PC-3 (cell line): ENCODE measurements at places on chromosomes 1 and 21. TPM values are rescaled to one million over a fixed set of nuclear protein-coding genes. Genes with fewer than 3 reads are reported as not detected.

SLC5A9 gene
- not detected in 2 replicates for total RNA-seq

LIX1L gene
- total RNA-seq, result 12.5 and 13.6 TPM in 2 replicates

OPRD1 gene
- total RNA-seq, result not detected in 2 replicates

AHCTF1 gene
- total RNA-seq, result 38.0 and 52.3 TPM in 2 replicates

VWA1 gene
- 59.1 and 74.5 TPM in 2 replicates for total RNA-seq

COL8A2 gene
- total RNA-seq, result 0.26 and 0.58 TPM in 2 replicates

CLIC4 gene
- total RNA-seq, result 51.4 and 57.6 TPM in 2 replicates

PTPRF gene
- 67.4 and 100 TPM in 2 replicates for total RNA-seq

LHX8 gene
- not detected in 2 replicates for total RNA-seq

KCNE1 gene
- 0.58 and 0.69 TPM in 2 replicates for total RNA-seq

FLG2 gene
- total RNA-seq, result not detected in 2 replicates

APCS gene
- not detected in 2 replicates for total RNA-seq

CHI3L2 gene
- total RNA-seq, result 0.55 TPM in 1 of 2 replicates, not detected in the other

OR2AK2 gene
- total RNA-seq, result 0.11 TPM in 1 of 2 replicates, not detected in the other

LCE1D gene
- not detected in 2 replicates for total RNA-seq

TFF2 gene
- total RNA-seq, result 21.1 and 22.9 TPM in 2 replicates

DNA sequence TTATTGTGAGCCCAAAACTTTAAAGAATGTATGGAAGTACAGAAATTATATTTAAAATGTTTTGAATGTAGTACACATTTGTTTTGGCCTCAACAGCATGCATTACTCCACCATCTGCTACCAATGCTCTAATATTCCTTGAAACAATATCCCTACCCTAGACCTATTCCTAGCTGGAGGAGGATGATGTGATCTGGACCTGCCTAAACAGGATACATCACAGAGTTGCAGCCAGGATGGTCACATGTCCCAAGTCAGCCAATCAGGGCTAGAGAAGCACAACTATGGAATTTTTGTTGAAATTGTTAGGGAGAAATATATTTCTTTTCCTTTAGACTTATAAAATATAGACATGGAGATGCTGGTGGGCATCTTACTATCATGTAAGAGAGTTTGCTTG is 623.3 kb upstream of the NR5A2 start:
- no peak for DNase-seq

DNA sequence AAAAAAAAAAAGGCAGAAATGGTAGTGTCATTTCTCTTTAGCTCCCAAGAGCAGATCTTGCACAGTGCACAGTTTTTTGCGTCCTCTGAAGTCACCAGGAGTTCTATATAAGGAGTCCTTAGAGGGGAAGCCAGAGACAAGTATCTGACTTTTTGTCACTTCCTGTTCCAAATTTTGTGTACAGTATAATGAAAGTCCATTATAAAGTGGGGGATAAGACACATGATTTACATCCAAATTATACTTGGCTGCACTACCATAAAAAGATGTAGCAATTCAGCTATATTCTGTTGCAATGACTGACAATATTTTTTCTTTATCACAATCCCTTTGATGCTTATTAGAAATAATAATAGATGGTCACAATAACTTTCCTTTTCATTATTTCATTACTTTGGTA is 1276.9 kb upstream of the ADGRL2 start:
- DNase-seq, result no peak

GRCh38 chr1:164636757-164637156 is 77.8 kb downstream of the PBX1 start:
- DNase-seq, result no peak

DNA sequence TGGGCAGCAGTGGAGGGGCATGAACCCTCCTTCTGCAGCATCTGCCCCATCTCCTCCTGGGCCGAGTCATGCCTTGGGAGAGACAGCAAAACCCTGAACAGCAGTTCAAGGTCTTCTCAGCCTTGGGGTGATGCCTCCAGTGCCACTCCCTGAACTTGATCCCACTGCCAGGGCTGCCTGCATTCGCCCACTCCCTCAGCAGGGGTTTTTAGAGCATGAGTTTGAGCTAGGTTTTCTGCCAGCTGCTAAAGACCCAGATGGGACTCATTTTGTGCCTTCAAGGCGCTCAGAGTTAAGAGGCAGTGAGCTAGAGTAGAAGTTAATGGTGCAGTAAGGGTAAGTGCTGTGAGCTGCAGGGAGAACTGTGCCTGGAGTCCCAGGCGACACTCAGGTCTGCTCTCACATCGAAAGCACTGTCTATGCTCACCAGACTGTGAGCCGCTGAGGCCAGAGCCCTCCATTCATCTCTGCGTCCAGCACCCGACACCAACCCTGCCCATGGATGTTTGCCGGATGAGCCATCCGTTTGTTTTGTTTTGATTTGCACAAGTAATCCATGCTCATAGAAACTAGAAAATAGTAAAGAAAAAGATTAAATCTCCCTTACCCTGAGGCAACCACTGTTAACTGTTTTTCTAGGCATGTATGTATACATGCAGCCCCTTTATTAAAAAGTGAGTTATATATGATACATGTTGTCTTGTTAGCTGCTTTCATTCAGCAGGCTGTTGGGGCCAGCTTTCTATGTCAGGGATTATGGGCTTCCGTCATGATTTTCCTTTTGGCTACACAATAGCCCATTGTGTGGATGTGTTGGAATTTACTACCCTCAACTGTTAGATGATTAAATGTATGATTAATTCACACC is 67.8 kb downstream of the VPS26C start:
- peak; percentile 91 for DNase-seq

DNA sequence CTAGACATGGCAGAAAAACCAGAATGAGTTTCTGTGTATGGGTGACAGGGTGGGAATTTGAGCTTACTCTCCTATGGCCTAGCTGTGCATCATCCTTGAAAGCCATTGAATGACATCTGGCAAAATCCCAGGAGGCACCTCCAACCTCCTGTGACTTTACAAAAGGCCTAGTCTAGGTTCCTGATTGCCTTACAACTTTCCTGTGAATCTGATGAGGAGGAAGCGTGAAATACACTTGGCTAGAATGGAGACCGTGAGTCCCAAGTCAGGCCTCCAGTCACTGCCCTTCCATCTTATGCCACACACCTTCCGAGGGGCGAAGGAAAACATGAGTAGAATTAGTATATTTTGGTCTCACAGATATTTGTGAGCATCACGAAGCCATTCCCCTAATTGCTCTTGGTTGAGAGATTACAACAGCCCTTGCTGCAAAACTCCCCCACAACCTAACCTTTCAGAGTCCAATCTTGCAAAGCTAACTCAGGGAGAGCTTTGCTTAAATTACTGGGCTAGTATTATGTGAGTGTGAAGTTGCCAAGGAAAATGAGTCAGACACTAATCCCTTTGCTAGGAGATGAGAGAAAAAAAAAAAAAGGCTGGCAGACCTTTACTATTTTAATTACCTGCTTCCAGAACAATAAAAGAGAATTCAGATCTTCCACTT is 36.3 kb upstream of the PAXBP1 start:
- DNase-seq, result peak; percentile 25

DNA sequence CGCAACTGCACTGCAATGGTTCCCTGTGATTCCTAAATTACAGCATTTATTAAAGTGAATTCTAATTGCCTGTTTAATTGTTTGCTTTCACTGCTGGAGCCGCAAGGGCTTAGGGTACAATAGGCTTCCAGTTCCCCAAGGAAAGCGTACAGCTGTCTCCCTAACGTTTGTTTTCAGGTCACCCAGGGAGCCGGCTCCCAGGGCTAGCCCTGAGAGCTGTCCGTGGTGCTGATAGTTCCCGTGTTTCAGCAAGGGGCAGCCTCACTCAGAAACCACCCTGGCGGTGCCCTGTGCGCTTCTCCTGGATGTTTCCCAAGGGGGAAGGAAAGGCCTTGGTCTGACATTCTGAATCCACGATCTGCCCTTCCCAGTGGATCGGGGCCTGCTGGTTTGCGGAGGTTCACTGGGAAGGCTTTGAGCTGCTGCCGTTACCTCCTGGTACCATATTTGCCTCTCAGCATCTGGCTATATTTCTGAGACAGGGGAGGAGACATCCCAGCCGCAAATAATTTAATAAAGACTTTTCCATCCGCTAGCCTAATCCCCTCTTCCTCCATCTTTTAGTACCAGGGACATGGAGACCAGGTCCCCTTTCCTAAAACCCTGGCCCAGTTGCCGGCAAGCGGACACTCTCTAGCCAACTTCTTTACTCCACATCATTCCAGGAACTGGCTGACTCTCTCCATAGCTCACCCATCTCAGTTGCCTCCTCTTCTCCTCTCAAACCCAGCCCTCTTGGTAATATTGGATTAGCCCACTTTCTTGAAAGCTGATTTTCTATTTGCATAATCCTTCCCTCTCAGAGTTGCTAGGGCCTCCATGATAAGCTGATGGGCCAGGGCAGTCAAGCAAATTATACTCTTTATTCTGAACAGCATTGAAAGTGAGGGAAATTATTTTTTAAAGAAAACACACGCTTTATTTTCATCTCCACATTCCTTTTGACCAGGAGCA is 149.0 kb downstream of the IGSF21 start:
- DNase-seq, result peak; percentile 47

- DNase-seq, result peak; percentile 59
Observed at GRCh38 chr1:102191723-102192122, 195.0 kb upstream of the OLFM3 start.

- DNase-seq, result no peak
Observed at GRCh38 chr1:33045814-33046213, 9.1 kb upstream of the AK2 start.

GRCh38 chr1:201639826-201640225 is 100.9 kb downstream of the NAV1 start:
- DNase-seq, result no peak

GRCh38 chr1:229448354-229448753 is 14.5 kb upstream of the ACTA1 start:
- no peak for DNase-seq

DNA sequence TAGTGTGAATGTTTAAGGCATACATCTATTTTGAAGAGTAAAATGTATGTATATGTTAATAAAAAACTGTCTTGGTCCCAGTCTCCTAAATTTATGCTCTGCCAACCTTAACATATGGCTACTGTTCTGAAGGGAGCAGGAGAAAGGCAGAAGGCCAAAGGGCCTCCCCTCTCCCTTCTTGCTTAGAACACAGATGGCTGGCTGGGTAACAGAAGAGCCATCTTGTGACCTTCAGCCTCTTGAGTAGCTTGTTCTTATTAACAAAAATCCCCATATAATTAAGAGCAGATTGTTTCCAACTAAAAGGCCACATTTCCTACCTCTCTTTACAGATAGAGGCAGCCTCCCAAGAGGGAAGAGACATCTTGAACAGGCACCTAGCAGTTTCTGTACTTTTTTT is 36.1 kb downstream of the EPB41 start:
- DNase-seq, result no peak

GRCh38 chr1:241586905-241587512 is 53.2 kb downstream of the CHML start:
- DNase-seq, result no peak

- no peak for DNase-seq
Observed at GRCh38 chr1:229582011-229582694, 23.6 kb upstream of the ABCB10 start.

DNA sequence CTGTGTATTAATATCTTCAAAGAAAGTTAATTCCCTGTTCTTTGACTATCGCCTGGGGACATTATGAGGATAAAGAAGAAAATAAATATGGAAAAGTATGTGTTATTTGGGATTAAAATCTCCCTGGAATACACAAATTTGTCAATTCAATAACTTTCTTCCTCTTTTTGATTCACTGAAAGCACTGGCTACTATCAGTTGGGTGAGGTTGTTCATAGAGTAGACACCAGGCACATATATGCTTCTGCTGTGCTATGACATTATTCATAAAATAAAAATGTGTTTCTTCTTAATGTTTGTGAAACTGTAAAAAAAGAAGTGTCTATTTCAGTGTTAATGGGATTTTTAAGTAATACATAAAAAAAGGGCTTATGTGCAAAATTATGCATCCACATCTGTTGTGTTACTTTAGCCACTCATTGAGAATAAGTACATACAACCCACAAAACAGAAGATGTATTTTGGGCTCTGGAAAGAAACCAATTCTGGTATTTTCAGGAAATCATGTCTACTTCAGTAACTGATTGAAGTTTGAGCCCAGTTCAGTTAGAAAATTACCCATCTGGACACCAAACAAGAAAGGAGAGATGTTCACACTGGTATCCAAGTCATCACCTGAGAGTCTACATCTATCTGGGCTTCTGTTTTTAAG is 169.4 kb downstream of the GABPA start:
- no peak for DNase-seq

GRCh38 chr21:45333583-45334121 is 46.0 kb upstream of the POFUT2 start:
- DNase-seq, result no peak

- DNase-seq, result no peak
Observed at GRCh38 chr1:38657207-38657840, 202.2 kb downstream of the RRAGC start.

DNA sequence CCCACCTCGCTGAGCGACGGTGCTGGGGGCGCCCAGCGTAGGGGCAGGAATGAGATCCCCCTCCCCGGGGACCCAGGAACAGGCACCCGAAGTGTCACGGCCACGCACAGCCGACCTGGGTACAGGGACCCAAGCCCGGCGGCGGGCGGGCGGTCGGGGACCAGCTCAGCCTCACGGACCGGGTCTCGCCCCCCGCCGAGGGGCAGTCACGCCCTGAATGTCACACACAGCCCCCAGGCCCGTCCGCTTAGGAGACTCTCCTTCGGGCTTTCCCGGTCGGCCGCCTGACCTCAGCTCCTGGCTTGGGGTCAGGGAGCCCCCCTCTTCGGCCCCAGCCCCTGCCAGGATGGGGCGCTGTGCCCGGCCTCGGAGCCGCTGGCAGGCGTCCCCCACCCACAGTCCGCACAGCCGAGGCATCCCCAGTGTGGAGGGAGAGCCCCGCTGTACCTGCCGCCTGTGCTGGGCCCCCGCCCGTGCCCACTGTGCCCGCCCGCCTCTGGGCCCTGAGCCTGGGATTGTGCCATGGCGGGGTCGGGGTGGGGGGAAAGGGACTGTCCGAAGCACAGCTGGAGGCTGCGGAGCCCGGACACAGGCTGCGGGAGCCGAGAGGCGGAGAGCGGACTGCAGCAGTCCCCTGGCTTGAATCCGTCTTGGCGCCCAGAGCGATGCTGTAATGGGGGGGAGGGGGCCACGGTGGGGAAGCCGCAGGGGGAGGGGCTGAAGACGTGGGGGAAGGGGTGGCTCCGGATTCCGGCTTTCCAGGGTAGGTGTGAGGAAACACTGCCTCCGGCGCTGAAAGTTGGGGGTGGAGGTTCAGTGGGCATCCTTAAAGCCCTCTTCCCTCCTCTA is 627 bp upstream of the DLGAP3 start:
- no peak for DNase-seq

DNA sequence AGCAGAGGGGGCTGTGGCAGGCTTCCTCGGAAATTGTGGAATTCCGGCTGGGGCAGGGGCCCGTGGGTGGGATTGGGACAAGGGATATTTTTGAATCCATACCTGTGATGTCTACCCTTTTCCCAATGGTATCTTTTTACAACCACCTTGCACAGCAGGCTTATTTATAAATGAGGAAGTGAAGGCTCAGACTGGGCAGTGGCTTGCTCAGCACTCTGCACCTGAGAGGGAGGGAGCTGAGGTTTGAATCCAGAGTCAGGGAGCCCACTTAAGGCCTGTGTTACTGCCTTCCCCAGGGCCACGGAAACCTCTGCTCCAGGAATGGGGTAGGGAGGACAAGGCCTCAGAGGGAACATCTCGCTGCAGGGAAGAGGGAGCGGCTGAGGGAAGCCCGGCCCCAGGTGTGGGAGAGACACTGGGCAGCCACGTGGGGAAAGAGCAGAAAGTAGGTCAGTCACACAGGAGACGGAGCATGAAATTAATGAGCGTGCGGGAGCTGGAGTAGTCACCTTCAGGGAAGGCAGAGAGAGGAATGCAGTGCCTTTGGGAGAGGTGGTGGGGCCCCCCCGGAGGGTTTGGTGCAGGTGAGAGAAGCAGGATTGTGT is 35.4 kb upstream of the SCMH1 start:
- DNase-seq, result no peak

GRCh38 chr1:172719694-172720138 is 60.8 kb downstream of the FASLG start:
- DNase-seq, result peak; percentile 97
